ENCODE measurements at places on chromosomes 5 and 9. TPM values are rescaled to one million over a fixed set of nuclear protein-coding genes. Genes with fewer than 3 reads are reported as not detected.

- no peak overlapping the region for H3K4me3 ChIP-seq
- H3K27ac ChIP-seq = no peak overlapping the region
- no peaks in the 10 kb centered on the region for H3K36me3 ChIP-seq
- H3K4me1 ChIP-seq = no peaks in the 10 kb centered on the region
- no peaks in the 10 kb centered on the region for H3K27me3 ChIP-seq
- no peak for DNase-seq
Observed at GRCh38 chr9:86600291-86600690, 246.1 kb upstream of the TUT7 start.

GRCh38 chr5:147309621-147310020 lies 74.8 kb downstream of the STK32A start:
- no peak overlapping the region for H3K27ac ChIP-seq
- H3K4me1 ChIP-seq = no peaks in the 10 kb centered on the region
- no peaks in the 10 kb centered on the region for H3K36me3 ChIP-seq
- no peak overlapping the region for H3K4me3 ChIP-seq
- DNase-seq = no peak

- no peak for DNase-seq
- no peak overlapping the region for H3K27ac ChIP-seq
- no peaks in the 10 kb centered on the region for H3K4me1 ChIP-seq
Observed at GRCh38 chr5:148343603-148344487, 8.5 kb downstream of the SPINK9 start.

- no peaks in the 10 kb centered on the region for H3K27me3 ChIP-seq
- H3K27ac ChIP-seq = no peak overlapping the region
- no peak for DNase-seq
- peaks cover 4% of the 10 kb centered on the region for H3K4me1 ChIP-seq
Observed at GRCh38 chr5:76341651-76342334, 61.3 kb upstream of the IQGAP2 start.

GRCh38 chr9:98438666-98439065 lies 183.2 kb upstream of the TBC1D2 start:
- DNase-seq = no peak
- no peak overlapping the region for H3K27ac ChIP-seq
- H3K27me3 ChIP-seq = no peaks in the 10 kb centered on the region
- H3K36me3 ChIP-seq = no peaks in the 10 kb centered on the region
- no peaks in the 10 kb centered on the region for H3K4me1 ChIP-seq

The PTGDS gene
- not detected for total RNA-seq
